Stimulated activated CD4-positive, alpha-beta T cell treated with anti-CD3 and anti-CD28 coated beads, Interleukin-15, amount 100 ng/mL, for 1 hour (primary cell): ENCODE measurements at places on chromosomes 2 and 18.

- DNase-seq = no peak
Measured at GRCh38 chr2:43455296-43455695, 140.5 kb downstream of the THADA start.

GRCh38 chr18:8208716-8209115, 400.5 kb upstream of the RAB12 start:
- DNase-seq = no peak

DNA sequence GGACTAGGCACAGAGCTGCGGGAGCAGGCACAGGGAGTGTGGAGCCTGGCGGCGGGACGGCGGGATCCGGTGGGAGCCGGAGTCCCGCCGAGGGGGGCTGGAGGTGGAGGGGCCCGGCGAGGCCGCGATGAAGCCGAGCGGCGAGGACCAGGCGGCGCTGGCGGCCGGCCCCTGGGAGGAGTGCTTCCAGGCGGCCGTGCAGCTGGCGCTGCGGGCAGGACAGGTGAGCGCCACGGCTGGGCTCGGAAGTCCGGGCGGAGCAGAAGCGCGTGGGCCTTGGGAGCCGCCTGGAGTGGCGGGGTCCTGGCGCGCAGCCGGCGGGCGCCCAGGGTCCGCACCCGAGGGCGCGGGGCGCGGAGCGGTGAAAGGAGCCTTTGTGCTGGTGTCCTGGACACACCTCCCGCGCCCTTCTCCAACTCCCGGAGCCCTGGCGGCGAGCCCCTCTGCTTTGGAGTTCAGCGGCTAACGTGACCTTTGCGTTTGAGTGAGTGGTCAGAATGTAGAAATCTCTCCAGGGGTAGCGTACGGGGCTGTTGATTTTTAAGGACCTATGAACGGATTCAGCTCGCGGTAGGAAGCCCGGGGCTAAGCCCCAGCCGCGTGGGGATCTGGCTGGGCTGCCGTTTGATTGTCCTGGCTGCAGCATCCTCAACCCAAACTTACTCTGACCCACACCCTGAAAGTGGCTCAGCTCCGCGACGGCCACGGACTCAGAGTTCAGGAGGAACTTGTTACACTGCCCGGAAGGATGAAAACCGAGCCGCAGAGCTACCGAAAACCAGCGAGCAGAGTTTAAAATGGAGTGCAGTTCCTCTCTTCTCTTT, 448 bp downstream of the IMPA2 start:
- DNase-seq = no peak

- no peak for DNase-seq
Measured at GRCh38 chr18:7452331-7452730, 114.8 kb upstream of the PTPRM start.

DNA sequence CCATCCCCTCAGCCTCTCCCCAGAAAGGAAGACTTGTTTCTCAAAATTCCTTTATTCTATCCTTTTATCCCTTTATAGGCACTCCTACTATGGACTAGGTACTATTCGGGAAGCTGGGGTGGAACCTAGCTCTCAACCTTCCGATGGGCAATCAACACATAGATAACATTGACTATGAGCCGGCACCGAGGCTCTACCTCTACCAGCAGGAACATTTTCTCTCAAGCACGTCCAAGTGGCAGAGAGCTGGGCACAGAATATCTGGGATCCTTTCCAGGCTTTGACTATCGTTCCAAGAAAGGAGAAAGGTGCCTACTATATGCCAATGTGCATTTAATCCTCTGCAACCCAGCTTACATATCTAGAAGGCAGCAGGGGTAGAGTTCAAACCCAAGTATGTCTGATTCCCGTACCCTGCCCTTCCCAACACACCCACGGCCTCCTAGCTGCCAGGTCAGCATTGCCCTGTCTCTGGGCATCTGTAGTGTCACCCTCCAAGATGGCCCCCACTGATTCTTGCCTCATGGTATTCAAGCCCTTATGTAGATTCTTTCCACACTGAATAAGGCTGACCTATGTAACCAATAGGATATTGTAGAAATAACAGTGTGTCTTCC, 28.3 kb downstream of the TNS1 start:
- DNase-seq = no peak

DNA sequence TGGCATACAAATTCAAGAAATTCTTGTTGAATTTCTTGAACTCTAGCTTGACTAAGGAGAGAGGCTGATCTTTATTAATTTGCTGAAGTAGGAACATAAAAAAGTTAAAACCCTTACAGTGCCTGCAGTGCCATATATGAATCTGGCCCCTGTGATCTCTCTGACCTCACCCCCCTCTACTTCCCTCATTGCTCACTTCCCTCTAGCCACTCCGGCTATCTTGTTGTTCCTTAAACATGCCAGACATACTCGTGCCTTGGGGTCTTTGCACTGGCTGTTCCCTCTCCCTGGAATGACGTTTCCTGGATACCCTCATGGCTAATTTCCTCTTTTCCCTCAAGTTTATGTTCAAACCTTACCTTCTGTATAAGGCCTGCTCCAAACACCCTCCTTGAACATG, 246.3 kb upstream of the SIX2 start:
- no peak for DNase-seq

GRCh38 chr18:47912343-47912742, 18.1 kb downstream of the SMAD2 start:
- DNase-seq = no peak

DNA sequence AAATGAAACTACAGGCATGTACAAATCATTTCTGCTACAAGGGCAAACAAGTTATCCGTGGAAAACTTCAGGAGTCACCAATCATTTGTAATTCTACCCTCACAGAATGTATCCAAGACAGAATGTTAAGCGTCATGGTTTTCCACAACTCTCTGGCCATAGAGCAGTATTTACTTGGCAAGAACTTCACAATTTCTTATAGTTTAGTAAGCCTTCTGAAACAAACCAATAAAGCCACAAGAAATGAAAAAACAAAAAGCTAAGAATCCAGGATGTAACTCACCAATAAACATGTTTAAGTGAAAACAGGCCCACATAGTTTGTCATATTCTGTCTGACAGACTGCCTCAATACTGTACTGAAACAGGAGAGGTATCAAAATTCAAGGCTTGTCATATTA, 70.3 kb downstream of the LNPK start:
- DNase-seq = no peak

GRCh38 chr2:112003576-112004252, 51.4 kb upstream of the TMEM87B start:
- no peak for DNase-seq

- DNase-seq = no peak
Measured at GRCh38 chr18:77147418-77147852, 14.9 kb upstream of the MBP start.

GRCh38 chr2:62604336-62604735, 98.3 kb upstream of the TMEM17 start:
- no peak for DNase-seq

GRCh38 chr2:38116762-38117161, 40.8 kb upstream of the CYP1B1 start:
- DNase-seq = no peak

- no peak for DNase-seq
Measured at GRCh38 chr18:79542213-79542612, 137.4 kb upstream of the CTDP1 start.

DNA sequence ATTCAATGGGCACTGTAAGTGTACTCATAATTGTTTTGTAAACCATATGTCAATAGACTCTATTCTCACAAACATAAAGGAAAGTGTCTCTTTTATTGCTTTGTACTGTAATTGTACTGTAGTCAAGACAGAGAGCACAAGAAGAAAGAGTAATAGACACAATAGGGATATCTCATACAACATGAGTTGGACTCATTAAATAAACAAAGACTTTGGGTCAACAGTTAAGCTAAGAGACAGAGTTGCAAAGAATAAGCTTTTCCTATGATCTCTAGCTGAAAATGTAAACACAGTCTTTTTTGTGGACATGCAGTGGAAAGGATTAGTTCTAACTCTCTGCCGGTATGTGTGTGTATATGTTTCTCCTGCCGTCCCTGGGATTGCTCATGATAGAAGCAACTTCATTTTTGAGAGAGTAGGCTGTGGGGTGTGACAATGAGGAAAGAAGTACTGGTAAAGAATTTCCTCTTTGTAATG, 13.9 kb upstream of the KYNU start:
- DNase-seq = no peak

GRCh38 chr2:194700726-194701125, 956.3 kb upstream of the SLC39A10 start:
- DNase-seq = no peak

- no peak for DNase-seq
Measured at GRCh38 chr18:56647071-56647470, 4.1 kb upstream of the WDR7 start.

DNA sequence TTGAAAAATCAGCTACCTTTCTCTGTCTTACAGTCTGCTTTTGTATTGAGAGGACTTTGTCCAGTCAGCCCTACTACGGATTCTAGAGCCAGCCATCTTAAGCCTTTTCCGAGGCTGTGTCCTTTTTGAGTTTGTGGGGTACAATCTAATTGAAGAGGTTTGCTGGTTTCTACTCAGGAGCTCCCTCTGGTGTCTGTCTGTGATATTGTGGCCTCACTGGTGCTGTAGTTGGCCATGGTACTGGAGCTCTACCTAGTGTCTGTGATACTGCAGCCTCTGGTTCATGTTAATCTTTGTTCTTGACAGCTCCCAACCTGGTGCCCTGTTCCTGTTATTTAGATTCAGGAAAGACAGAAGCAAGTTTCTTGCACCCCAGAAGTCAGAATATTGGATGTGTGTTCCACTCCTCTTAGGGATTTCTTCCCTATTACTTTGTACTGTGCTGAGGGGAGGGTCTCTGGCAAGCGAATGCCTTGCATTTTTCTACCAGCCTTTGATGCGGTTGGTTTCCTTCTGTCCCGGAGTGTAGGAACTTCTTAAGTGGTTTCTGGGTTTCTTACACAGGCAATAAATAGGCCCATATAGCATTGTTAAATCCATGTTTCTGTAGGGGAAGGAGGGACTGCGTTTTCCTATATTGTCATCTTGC, 78.5 kb downstream of the ACSL3 start:
- DNase-seq = no peak

GRCh38 chr2:229022071-229022470, 249.0 kb downstream of the PID1 start:
- no peak for DNase-seq

GRCh38 chr18:55286257-55286825, 301.7 kb downstream of the TCF4 start:
- DNase-seq = no peak

DNA sequence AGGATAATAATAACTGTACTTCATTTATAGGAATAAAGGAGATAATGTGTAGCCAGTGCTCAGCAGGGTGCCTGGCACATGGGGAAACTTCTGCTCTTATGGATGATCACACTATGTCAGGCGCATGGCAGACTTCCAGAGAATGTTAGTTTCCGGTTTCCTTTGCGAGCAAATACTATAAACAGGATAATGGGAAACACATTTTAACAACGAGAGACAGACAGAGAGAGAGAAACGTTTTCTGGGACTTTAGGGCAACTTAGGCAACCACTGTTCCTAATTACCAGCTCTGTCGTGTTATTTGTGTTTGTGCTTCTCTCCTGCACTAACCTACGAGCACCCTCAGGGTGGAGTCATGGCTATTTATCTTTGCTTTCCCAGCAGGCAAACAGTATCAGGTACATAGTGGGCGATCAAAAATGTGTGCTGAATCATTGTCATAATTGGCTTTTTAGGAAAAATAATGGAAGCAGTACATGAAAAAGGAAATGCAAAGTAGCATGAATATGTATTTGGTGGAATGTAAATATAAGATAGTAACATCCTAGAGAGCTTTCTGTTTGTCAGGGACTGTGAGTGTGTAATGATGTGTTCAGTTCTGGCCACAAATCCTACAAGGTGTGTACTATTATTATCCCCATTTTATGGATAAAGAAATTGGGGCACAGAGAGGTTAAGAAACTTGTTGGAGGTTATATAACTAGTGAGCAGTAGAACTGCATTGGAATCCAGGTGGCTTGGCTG, 36.8 kb upstream of the IGFBP2 start:
- DNase-seq = no peak

DNA sequence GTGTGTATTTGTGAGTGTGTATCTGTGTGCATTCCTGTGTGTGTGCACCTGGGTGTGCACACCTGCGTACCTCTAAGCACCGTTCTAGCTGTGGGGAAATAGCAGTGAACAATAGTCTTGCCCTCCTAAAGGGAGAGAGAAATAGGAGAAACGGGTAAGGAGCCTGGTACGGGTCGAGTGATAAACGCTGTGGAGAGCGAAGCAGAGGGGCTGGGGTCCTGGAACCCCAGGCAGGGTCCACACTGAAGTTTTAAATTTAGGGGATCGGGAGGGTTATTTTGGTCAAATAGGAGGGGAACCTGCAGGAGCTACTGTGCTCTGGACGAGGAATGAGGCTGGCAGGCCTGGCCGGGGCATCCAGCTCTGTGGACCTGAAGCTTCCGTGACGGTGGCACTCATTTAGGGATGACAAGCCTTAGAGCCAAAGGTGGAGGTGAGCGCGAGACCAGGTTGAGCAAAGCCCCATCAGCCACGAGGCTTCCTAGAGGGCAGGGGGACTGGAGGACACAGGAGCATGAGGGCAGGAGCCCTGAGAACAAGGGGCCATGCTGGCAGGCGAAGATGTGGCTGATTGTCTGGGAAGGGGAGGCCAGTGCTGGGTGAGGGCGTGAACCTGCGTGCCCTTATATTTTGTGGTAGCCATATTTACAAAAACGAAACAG, 188.0 kb downstream of the RTP5 start:
- no peak for DNase-seq
